ENCODE measurements at places on chromosomes 7 and 10.

DNA sequence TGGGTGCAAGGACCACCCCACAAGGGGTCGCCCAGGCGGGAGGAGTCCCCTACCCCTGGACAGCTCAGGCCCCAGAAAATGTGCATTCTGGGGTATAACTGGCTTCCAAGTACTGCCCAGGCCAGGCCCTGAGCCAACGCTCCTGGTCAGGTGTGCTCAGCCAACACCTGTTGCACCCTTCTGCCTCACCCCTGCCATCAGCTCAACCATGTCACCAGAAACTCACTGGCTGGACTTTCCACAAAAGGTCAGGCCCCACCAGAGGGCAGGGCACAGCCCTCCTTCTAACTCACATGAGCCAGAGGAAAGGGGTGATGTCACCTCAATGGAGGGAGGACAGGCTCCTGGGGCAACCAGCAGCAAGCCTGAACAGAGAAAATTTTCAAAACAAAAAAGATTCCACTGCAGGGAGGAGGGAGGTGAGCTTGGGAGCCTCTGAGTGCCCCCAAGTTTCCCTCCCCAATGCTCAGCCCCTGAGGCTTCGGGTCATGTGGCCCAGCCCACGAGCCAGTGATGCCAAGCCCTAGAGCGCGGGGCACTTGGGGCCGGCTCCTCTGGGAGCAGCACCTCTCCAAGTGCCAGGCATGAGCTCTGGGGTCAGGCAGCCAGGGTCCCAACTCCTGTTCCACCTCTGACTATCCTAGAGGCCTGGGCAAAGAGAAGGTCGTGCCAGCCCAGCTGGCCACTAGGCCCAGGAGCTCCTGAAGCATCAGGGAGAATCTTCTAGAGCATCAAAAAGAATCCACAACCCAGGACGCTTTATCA lies 2.2 kb downstream of the OGDHL start:
- no peak for DNase-seq

DNA sequence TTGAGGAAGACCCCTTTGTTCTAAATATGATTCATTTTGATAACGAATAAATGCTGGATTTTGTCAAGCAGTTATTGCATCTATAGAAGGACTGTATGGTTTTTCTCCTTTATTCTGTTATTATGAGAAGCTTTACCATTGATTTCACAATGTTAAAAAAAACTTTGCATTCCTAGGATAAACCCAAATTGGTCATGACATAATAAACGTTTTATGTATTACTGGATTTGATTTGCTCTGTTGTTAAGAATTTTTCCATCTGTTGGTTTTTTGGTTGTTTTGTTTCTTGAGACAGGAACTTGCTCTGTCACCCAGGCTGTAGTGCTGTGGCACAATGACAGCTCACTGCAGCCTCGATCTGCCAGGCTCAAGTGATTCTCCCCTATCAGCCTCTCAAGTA lies 2.2 kb upstream of the DNA2 start:
- no peak for DNase-seq

DNA sequence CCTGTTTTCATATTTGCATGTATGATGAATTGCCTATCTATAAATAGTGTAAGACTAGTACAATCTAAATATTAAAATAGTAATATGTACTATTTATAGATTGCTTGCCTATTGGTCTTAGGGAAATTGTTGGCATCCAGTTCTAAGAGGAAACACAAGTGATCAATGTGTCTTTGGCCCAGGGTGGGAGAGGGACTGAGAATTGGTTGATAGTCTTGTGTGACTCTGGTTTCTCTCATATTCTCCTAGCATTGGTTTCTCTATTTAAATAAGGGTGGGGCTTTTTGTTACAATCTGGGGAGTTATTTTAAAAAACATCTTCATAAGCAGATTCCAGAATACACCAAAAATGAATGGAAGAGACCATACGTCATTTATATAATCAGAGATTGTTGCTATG lies 250.1 kb downstream of the EXOC4 start:
- DNase-seq: no peak

DNA sequence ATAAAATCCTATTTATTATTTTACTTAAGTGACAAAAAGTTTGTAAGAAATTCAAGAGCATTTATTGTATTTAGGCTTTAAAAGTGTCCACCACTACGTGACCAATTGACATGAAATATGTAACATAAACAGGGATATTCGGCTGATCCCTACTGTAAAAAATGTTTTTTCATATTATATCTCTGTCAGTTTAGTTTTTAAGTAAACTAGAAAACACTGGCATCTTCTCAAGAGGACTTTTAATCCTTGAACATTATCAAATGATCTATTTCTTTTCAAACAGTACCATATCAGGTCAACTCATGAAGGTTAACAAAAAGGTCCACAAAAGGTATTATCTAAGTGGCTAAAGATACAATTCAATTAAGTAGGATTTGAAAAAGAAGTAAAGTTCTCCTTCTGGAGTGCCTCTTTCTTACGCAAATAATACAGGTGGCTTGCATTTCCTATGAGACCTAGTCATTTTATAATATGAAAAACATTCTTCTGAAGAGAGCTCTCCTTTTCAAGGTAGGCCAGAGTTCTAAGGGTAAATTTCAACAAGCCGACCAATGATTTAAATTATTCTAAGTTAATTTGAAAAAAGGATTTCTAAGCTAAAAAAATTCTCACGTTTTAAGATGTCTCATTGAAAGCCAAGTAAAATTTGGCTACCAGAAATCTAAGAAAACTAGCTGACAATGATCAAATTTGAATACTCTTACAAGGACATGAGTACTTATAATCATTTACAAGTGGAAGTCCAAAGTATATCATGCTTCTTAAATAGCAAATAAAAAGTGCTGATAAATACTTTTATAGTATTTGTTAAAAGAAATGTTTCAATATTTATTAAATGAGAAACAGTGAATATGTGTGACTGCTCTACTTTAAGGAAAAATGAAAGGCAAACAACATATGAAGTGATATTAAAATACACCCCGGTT lies 133.5 kb downstream of the NRBF2 start:
- peak; percentile 8 for DNase-seq

DNA sequence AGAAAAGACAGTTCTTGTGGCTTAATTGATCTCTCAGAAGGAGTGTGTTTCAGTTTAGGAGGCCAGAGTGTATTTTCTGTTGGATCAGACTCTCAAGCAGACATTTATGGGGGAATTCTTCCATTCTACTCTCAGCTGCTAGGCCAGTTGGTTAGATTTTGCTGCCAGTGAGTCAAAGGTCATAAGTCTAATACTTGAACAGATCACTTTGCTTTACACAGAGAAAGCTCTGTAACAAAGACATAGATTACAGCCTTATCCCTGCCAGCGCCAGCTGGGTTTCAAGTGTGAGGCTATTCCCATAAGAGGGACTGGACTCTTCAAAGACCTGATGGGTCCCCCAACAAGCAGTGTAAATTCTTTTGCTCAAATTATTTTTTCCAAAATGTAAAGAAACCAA lies 145.6 kb upstream of the SEMA3C start:
- DNase-seq: peak; percentile 17

DNA sequence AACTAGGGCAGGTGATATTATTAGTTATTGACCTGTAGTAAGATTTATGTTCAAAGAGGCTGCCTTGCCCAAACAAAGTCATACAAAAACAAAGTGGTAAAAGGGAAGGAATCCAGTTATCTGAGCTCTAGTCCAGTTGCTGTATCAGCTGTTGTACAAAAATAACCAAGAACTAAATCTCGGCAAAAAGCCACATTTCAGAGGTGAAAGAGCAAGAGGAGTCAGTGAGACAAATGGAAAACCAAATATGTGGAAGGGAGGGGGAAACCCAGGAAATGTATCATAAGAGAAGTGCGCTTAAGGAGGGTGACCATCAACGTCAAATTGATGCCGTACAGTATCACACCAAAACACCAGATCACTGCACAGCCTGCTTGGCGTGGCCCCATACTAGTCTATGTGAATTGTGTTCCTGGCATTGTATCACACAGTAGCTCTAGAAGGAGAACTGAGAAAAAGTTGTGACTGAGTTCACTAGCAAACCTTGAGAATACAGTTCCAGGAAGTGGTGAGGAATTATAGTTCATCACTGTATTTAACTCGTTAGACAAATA lies 6.4 kb downstream of the AGBL3 start:
- DNase-seq: no peak

GRCh38 chr10:27535317-27535716 lies 31.2 kb downstream of the RAB18 start:
- peak; percentile 67 for DNase-seq

GRCh38 chr10:69337296-69338132 lies 59.2 kb downstream of the HK1 start:
- peak; percentile 91 for DNase-seq

GRCh38 chr7:101486433-101487104 lies 123.9 kb downstream of the COL26A1 start:
- DNase-seq: no peak

DNA sequence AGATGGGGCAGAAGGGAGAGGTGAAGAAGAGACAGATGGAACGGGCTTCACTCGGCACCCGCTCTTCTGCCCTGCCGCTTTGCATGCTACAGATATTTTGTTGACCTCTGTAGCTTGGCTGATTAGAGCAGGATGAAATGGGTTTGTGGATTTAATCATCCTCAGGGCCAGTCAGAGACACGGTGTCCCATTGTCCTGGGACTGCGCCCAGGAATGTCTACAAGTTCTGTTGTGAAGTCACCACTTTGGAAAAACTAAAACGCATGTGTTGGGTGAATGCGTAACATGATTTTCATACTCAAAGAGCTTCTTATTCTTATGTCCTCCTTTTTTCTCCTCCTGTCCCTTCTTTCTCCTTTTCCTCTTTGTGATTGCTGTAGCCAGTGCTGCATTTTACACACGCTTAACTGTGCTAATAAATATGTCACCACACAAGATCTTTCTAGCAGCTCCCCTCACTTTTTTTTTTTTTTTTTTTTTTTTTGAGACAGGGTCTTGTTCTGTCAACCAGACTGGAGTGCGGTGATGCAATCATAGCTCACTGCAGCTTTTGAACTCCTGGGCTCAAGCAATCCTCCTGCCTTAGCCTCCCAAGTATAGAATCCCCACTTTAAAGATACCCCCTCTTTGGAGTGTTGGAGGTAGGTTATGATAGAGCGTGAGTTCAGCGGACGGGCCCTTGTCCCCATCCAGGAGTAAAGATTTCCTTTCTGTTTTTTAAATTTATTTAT lies 3.4 kb downstream of the CPA4 start:
- no peak for DNase-seq

- no peak for DNase-seq
These were observed 15.5 kb downstream of the TUBGCP2 start for GRCh38 chr10:133292919-133293809.

DNA sequence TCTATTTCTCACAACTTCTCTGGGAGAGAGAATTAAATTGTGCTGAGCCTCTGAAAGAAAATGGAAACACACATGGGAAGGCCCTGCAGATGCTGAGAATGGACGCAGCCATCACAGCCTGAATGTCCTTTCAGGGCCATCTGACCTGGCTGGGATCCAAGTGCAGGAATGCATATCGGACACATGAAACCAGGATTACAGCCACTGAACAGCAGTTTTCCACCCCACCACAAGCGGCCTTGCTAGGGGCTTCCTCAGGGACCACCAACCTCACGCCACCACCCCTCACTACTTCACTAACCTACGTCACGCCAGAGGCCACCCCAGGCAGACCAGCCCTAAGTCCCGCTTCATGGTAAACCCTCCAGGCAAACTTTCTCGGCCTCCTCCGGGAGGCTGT lies 103.3 kb downstream of the DIP2C start:
- DNase-seq: no peak

- DNase-seq: no peak
These were observed 715.2 kb upstream of the GRM3 start for GRCh38 chr7:85928500-85928899.

- peak; percentile 26 for DNase-seq
These were observed 494 bp downstream of the REPIN1 start for GRCh38 chr7:150368884-150369747.

GRCh38 chr7:113320419-113320818 lies 202.1 kb upstream of the SMIM30 start:
- no peak for DNase-seq

DNA sequence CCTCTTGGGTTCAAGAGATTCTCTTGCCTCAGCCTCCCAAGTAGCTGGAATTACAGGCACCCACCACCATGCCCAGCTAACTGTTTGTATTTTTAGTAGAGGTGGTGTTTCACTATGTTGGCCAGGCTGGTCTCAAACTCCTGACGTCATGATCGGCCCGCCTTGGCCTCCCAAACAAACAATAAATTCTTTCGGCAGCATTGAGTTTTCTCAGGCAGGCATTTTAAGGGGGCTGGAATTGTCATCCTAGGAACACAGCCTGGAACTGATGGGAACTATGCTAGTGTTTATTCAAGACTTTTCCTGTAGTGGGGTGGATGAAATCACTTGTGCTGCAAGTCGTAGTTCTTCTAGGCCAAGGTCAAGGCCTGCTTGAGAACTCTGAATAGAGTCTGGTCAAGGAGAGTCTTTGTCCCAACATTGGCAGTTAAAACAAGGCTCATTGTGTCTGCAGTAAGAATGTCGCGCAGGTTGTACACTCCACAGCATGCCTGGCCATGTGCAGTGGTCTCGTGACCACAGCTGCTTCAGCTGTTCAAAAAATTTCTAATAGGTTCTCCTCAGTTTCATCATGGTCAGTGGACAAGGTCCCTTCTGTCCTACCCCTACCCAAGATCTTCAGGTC lies 92.8 kb downstream of the HECW1 start:
- DNase-seq: no peak

DNA sequence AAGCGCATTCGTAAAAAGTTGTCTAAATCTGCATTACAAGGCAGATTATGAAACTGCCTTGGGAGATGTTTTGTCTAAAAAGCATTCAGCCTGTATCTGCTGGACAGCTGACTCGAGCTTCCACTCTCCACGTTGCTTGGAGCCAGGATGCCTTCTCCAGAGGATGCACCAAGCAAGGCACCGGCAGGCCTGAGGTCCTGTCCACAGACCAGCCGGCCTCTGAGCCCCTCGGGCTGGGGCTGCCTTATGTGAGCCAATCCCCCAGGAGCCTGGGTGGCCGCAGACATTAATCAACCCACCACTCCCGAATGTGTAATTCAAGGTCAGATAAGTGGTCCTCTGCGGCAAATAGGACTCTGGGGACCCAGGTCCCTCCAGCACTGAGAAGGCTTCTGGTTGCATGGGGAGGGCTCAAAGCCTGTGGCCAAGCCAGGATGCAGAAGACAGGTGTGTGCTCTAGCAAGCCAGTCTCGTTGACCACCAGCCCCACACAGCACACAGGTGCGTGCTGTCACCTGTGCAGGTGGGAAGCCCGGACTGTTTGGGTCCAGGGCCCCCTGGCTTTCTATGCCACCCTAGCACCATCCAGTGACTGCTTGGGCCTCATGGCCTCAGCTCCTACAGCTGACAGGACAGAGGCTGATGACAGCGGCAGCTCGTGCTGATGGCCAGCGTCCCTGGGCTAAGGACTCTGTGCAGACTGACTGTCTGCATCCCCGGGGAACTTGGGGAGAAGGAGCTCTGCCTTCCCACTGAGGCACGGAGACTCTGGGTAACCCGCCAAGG lies 4.8 kb upstream of the RET start:
- no peak for DNase-seq

DNA sequence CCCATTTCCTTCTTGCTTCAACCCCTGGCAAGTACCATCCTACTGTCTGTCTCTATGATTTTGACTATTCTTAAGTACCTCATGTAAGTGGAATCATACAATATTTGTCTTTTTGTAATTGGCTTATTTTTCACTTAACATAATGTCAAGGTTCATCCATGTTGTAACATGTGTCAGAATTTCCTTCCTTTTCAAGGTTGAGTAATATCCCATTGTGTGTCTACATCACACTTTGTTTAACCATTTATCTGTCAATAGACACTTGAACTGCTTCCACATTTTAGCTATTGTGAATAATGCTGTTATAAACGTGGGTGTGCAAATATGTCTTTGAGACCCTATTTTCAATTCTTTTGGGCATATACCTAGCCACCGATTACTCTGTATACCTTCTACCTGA lies 14.0 kb upstream of the CDK14 start:
- no peak for DNase-seq
